ENCODE measurements at places on chromosomes 16 and 17.

DNA sequence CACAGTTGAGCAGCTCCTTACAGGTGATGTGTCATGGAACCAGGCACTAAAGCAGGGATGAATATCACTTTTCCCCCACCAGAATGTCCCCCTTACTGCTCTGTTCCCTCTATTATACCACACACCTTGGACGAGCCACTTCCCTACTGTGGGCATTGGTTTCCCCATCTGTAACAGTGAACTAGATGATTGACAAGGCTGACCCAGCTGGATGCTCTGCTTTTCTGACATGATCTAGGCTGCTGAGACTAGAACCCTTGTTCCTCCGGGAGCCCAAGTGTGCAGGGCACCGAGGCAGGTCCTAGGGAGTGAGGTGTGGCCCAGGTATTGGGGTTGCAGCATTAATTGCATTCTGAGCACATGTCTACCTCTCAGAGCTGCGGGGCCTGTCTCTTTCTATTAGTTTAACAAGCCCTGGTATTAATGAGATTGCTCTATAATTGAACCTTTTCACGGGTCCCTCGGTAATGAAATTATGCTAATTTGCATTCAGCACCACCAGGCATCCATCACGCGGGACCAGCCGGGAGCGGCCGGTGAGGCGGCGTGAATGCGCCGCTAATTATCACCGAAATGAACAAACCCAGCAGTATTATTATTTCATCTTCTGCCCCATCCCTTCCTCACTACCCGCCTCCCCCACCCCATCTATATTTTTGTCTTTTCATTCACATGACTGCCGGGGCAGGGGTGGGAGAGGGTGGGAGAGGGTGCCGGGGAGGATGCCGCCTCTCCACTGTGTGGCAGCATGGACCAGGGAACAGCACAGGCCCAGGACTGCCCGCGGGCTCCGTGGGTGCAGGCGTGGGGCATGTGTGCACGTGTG, 121.1 kb downstream of the CYLD start:
- DNase-seq = no peak

GRCh38 chr17:27991462-27991993, 50.9 kb upstream of the NLK start:
- no peak for DNase-seq

- no peak for DNase-seq
Measured at GRCh38 chr17:11388054-11388453, 147.0 kb downstream of the SHISA6 start.

GRCh38 chr17:75625813-75626486, 7.3 kb upstream of the SMIM5 start:
- DNase-seq = peak; percentile 14

DNA sequence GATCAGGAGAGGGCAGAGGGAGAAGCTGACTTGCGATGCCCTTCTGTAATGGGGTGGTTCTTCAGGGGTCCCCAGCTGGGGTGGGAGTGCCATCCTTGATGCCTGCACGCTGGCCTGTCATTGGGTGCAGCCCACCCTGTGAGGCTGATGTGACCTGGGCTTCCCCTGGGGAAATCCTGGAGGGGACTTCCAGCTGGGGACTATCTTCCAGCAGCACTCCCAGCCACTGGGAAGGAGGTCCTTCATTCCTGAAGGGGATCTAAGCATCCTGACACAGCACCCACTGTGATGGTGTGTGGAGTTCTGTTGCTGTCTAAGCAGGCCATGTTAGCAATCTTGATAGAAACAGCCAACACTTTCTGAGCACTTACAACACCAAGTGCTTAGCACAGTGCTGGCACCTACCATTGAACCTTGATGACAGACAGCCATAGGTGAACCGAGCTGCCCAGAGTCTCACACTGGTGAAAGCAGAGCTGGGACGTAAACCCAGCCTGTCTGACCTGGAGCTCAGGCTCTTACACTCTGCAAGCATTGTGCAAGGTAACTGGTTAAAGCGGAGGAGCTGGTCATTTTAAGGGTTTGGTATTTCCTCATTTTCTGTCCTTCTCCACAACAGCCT, 211.3 kb downstream of the CCDC182 start:
- DNase-seq = no peak

GRCh38 chr16:8063159-8063558, 527.2 kb downstream of the TMEM114 start:
- no peak for DNase-seq

- no peak for DNase-seq
Measured at GRCh38 chr16:19301931-19302330, 16.4 kb downstream of the CLEC19A start.

DNA sequence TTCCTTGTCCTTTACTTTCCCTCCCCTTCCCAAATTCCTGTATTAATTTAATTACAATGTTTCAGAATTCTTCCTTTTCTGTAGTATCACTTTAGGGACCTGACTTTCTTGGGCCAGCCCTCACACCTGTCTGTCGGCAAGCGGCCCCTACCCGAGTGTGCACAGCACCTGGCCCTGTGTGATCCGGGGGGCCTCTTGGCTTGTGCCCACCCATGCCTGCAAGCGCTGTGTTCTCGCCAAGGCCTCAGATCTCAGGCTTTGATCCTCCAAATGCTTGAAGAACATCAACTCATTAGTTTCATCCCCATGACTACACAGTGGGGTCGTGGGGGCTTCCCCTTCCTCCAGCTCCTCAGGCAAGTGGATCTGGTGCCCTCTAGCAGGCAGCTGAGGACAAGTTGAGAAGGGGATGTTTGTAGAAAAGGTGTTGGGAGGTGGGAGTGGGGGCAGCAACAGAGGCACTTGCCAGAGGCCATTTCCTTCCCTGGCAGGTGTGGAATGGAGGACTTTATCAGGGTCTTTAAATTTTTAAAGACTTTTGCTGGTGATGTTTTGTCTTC, 15.7 kb upstream of the CDH3 start:
- DNase-seq = no peak

GRCh38 chr17:50176559-50177357, 11.0 kb downstream of the SGCA start:
- no peak for DNase-seq

DNA sequence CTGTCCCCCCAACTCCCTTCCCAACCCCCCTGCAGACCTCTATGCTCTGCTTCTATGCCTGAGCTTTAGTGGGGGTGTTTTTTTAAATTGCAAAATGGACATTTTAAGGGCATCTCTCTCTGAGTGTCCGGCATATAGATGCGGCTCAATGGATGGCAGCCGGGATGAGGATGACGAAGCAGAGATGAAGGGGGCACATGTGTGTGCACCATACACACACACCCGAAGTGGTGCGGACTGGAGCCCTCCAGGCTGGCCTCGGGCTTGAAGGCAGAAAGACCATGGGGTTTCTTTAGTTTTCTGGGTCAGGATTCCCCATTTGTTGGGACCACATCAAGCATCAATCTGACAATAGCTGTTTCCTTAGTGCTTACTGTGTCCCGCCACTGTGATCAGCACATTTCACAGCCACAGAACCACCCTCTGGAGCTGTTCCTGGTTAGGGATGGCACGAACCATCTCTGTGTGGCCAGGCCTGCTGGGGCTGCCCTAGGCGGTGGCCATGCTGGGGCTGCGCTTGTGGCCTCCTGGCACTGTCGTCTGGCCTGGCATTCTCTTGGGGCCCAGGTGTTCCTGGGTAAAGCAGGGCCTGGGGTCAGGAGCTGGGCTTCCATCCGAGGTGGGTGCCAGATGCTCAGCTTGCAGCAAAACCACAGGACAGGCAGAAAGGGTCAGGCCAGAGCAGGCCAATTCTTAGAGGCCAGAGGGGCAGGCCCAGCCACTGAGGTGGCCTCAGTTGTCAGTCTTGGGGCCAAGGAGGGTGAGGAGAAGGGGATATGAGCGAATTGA, 49.9 kb downstream of the NT5M start:
- DNase-seq = no peak

GRCh38 chr17:37131669-37132611, 183.2 kb downstream of the AATF start:
- no peak for DNase-seq

DNA sequence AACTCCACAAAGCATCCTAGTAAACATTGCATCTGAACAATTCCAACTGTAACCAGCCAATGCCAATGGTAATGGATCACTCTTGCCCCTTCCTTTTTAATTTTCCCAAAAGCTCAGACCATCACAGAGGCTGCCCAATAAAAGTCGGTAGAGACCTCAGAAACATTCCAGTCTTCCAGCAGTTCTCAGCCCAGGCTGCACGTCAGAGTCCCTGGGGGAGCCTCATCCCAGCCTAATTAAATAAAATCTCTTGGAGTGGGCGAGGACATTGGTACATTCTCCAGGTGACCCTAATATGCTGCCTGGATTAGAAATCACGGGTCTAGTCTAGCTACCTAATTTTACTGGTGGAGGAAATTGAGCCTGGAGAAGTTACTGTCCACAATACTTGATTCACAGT, 117.1 kb upstream of the MYOCD start:
- no peak for DNase-seq

Data from stimulated activated CD4-positive, alpha-beta T cell treated with anti-CD3 and anti-CD28 coated beads, Interleukin-4, amount 100 ng/mL, for 24 hours (primary cell).